ENCODE measurements at places on chromosomes 7 and 10.

DNA sequence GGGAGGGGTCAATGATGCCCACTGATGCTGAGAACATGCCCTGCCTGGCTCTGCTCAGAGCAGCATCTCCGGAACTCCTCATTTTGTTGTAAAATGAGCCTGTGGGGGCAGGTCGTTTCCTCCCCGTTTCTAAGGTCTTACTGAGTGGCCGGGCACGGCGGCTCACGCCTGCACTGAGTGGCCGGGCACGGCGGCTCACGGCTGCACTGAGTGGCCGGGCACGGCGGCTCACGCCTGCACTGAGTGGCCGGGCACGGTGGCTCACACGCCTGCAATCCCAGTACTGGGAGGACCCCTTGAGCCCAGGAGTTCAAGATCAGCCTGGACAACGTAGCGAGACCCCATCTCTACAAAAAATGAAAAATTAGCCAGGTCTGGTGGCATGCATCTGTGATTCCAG lies 39.0 kb upstream of the FOXL3 start:
- DNase-seq = no peak

DNA sequence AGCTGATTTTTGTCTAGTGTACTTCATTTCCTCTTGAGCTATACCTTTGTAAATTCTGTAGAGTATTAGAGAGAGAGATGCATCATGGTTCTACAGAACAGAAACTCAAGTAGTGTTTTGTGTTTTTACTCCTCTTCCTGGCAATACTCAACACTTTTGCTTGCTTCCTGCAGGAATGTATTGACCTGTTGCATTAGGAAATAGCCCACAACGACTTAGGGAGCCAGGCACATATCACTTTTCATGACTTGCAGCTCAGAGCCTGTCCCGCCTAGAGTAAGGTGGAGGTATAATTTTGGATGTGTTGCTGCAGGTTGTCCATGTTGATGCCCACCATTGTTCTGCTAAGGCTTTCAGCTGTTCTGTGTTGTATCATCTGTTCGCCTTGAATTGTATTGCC lies 216.3 kb downstream of the SDK1 start:
- no peak for DNase-seq

DNA sequence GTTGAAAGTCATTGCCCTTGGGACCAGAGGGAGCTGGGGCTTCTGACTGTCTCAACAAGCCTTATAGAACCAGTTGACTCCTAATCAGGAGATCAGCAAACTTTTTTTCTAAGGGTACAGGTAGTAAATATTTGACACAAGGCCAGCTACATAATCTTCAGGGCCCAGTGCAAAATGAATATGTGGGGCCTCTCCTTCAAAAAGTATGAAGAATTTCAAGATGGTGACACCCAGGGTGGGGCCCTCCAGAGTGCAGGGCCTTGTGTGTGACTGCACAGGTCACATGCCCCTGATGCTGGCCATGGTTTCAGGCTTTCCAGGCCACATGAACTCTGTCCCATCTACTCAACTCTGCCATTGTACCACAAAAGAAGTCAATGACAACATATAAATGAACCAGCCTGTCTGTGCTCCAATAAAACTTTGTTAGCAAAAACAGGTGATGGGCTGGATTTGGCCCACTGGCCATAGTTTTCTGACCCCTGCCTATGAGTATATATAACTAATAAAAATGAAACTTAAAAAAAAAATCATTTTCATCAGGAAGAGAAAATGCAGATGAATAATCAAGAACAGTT lies 6.1 kb downstream of the MMRN2 start:
- DNase-seq = no peak

GRCh38 chr7:127667017-127667670 lies 15.2 kb downstream of the SND1 start:
- no peak for DNase-seq

GRCh38 chr10:77974396-77975074 lies 48.0 kb upstream of the DLG5 start:
- DNase-seq = no peak

DNA sequence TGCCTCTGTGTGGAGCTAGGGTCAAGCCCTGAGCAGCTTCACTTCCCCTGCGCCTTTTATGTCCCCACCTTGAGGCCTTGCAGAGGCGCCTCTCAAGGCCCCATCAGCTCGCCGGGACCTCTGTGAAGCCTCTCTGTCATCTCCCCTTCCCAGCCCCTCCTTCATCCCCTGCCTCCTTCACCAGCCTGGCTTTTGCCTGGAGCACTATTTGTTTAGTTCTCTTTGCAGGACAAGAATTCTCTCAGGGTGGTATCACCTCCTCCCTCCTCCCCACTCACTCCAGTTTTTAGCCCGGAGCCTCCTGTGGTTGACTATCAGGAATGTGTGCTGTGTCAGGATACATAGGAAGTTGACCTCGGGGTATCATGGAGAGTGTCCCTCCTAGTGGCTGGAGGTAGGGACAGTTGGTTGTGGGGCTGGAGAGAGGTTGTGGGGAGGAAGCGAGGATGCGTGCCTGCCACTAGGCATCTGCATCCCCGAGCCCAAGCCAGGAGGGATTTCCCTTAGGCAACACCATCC lies 89.8 kb upstream of the ANLN start:
- DNase-seq = no peak

GRCh38 chr10:70328967-70329366 lies 45.2 kb upstream of the NPFFR1 start:
- DNase-seq = no peak

- DNase-seq = no peak
Observed at GRCh38 chr10:42781893-42782445, 626 bp upstream of the BMS1 start.

- DNase-seq = no peak
Observed at GRCh38 chr10:17062009-17062408, 67.6 kb downstream of the CUBN start.

All from CD4-positive, alpha-beta T cell treated with Interleukin-21 for 1 hour (primary cell).